ENCODE measurements at places on chromosomes 6 and 20.

- no peak for DNase-seq
Observed at GRCh38 chr6:160071805-160072690, 49.6 kb upstream of the SLC22A1 start.

DNA sequence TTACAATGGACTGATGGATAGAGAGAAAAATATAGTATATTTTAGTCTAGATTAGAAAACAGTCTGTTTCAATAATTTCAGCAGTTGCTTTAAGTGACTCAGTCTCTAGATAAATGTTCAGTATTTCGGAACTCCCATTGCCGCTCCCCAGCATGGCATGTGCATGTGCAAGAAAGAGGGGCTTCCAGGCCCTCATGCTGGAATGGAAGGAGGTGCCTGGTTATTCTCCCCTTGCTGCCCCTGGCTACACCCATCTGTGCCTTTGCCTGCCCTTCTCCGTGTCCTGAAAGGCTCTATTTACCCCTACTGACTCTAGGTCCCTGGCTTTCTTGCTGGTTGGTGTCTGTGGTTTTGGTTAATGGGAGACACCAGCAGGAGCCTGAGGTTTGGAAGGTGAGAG is 115.7 kb upstream of the IFNGR1 start:
- no peak for DNase-seq

GRCh38 chr6:9796827-9797226 is 618.0 kb downstream of the TFAP2A start:
- no peak for DNase-seq

GRCh38 chr6:128029826-128030225 is 129.0 kb upstream of the THEMIS start:
- no peak for DNase-seq

Data from HAP-1 (cell line).